ENCODE measurements at places on chromosomes 11 and 22.

DNA sequence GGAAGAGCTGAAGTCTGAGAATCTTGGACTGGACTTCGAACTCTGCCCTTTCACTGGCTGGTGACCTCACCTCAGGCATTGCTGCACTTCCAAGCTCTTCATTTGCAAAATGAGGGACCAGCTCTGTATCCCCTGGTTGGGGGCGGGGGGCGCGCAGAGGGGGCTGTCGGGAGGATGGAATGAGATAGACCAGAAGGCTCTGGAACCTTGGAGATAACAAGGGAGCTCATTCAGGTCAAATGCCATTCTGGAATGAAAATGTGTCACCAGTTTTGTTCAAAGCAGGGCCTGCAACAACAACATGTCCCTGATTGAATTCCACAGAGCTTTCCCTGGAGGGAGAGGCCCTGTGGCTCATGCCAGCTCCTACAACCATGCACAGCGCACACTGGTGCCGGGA is 370.5 kb downstream of the MN1 start:
- no peak for DNase-seq

DNA sequence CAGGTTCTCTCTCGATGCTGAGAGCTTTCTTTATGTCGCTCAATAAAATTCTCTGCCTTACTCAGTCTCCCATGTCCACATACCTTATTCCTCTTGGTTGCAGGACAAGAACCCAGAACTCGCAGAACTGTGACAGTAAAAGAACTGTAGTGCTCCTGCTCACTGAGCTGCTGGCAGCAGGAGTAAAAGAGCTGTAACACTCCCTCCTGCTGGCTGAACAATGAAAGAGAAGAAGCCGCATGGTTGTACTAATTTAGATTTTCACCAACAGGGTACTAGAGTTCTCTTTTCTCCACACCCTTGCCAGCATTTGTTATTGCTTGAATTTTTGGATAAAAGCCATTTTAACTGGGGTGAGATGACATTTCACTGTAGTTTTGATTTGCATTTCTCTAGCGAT is 433.2 kb downstream of the GUCY1A2 start:
- no peak for DNase-seq

GRCh38 chr22:40028098-40028425 is 33.3 kb downstream of the FAM83F start:
- DNase-seq: no peak

- DNase-seq: no peak
These were observed 9.9 kb downstream of the HPS5 start for GRCh38 chr11:18312012-18312411.

- no peak for DNase-seq
These were observed 28.4 kb downstream of the PRDM10 start for GRCh38 chr11:129974237-129974636.

DNA sequence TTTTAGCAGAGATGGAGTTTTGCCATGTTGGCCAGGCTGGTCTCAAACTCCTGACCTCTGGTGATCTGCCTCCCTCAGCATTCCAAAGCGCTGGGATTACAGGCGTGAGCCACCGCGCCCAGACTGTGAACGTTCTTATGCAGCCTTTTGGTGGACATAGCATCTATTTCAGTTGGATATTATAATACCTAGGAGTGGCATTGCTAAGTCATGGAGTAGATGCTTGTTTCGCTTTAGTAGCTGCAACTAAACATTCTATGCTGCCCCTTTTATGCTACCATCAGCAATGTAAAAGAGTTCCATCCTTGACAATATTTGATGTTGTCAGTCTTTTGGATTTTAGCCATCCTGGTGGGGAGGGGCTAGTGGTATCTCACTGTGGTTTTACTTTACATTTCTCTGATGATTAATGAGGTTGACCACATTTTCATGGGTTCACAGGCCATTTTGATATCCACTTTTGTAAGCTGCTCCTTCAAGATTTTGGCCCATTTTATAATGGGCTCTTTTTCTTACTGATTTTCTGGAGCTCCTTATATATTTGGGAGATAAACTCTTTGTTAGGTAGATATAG is 16.5 kb upstream of the APOBEC3A start:
- no peak for DNase-seq

- no peak for DNase-seq
These were observed 296.3 kb downstream of the CADM1 start for GRCh38 chr11:115207916-115208315.

DNA sequence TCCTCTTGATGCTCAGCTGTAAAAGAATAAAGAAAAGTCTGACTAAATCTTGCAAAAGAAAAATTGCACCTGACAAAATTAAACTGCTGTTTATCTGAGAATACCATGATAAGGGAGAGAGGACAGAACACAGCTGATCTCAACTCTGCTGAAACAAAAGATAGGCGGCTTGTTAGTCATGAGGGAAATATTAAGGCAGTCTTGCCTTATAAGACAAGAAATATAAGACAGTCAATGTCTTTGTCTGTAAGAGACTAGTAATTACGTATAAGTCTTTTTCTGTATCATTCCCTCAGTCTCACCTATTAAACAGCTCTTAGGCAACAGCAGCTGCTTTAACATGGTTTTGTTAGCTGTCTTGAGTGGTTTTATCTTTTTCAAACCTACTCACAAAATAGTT is 296.6 kb downstream of the LUZP2 start:
- no peak for DNase-seq

- DNase-seq: no peak
These were observed 77.8 kb downstream of the BBOX1 start for GRCh38 chr11:27118371-27118770.

- DNase-seq: no peak
These were observed 35.7 kb upstream of the PTPRJ start for GRCh38 chr11:47944632-47945031.

DNA sequence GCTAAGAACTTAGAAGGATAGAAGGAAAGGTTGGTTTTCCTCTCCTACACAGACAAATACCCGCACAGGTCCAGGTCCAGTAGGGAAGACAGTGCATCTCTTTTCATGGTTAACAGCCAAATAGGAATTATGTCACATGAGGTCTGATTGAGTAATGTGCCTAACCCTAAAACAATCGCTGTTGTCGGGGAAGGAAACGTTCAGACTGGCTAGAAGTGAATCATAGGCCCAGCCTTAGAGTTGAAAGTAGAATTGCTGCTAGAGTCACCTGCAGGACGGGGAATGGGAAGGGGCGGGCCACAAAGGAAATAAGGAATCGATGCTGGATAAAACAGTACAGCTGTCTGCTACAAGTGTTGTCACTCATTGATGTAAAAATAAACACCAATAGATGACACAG is 12.4 kb upstream of the HTATIP2 start:
- no peak for DNase-seq

GRCh38 chr22:34096770-34097169 is 176.5 kb upstream of the LARGE1 start:
- no peak for DNase-seq

DNA sequence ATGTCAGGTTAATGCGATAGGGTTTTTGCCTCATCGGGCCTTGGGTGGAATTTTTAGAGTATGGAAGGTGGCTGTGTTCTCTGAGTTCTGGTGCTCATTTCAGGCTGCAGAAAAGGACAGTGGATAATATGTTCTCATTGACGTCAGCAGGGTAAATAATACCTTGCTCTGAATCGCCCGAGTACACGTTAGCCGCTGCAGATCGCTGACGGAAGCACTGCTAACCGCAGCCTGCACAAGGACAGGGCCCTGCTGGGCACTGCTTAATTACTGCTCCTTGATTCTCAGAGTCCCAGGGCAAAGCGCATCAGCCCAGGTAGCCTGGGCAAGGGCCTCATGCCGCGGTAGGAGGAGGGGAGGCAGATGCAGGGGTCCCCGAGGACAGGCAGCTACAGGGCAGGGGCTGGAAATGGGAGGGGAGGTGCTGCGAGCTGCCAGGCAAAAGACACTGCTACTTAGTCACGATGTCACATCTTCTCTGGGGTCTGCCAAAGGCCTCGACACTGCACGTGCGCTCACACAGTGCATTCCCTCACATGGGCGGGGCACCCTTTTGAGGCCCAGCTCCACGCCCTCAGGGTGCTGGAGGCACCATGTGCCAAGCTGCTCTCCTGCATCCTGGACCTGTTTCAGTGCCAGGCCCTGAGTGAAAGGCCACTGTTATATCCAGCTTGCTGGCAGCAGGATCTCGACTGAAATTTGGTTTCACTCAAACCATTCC is 35.2 kb downstream of the PPP2R1B start:
- DNase-seq: no peak

DNA sequence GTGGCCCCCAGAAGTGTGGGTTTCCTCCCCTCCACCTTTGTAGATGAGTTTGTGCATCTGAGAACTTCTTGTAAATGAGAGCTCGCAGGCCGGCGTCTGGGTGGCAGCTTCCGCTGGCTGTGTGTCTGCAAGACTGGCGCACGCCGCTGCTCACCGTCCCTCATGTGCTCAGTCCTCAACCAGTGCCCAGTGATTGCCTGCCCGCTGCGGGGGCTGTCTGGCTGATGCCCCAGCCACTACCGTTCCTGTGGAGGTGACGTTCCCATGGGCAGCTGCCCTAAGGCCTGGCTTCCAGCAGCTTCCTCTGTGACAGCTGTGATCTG is 8.8 kb downstream of the TBX1 start:
- no peak for DNase-seq

DNA sequence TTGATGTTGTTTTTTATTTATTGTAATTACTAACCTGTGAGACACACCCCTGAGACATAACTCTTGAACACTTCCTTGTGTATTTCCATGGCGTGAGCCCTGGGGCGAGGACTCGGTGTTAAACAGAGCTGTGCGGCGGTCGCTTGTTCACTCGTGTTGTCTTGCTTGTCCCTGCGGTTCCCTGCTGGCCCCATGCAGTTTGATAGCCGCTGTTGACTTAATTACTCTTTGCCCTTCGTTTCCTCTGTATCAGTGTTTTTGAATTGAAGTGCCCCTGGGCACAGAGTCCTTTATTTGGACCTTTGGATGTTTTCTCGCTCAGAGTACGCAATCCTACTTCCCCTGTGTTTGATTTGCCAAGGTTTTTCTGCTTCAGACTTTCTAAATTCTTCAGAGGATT is 52.7 kb downstream of the TBC1D22A start:
- no peak for DNase-seq

DNA sequence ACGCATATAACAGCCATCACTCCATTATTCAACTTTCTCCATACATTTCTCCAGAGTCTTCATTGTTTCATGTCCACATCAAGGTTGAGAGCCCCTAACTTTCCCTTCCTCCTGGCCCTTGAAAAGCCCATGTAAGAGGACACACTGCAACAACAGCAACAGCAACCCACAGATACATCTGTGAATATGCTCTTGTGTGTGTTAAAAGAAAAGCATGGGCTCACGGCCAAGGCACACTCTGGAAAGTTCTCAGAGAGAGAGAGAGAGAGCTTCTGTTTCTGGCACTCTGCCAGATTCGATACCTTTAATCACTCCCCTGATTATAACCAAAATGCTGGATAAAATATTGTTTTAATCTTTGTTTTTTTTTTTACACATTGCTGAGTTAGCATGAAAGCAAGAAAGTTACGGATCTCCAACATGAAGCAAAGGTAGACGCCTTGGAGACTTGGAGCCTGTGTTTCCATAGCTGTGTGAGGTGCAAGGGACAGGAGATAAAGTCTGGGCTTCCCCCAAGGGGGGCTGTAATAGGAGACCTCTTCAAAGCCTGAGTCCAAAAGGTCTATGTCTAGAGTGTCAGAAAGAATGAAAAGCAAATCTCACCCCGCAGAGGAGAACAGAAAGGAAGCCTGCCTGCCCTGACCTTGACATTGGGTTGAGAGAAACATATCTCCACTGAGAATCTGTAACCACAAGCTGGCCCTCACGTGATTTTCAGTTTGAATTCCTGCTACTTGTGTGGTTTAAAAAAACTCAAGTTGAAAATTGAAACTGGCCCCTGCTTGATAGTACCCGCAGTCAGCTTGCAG is 33.7 kb upstream of the MPPED1 start:
- DNase-seq: no peak

DNA sequence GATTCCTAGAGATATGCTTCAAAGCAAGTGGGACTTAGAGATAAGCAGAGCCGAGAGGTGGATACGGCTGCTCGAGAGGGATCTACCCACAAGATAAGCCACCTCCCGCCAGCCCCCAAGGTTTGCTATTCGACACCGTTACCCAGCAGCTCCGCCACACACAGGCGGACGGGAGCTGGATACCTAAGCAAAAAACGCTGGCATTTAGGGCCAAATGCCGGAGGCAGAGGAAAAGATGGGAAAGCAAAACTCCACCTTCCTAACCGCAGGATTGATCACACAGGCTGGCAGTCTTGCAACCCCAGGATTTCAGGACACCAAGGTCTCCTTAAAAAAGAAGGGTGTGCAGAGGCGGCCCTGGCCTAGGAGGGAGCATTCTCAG is 709 bp downstream of the FTH1 start:
- no peak for DNase-seq

GRCh38 chr11:106495046-106495445 is 417.6 kb downstream of the AASDHPPT start:
- no peak for DNase-seq

DNA sequence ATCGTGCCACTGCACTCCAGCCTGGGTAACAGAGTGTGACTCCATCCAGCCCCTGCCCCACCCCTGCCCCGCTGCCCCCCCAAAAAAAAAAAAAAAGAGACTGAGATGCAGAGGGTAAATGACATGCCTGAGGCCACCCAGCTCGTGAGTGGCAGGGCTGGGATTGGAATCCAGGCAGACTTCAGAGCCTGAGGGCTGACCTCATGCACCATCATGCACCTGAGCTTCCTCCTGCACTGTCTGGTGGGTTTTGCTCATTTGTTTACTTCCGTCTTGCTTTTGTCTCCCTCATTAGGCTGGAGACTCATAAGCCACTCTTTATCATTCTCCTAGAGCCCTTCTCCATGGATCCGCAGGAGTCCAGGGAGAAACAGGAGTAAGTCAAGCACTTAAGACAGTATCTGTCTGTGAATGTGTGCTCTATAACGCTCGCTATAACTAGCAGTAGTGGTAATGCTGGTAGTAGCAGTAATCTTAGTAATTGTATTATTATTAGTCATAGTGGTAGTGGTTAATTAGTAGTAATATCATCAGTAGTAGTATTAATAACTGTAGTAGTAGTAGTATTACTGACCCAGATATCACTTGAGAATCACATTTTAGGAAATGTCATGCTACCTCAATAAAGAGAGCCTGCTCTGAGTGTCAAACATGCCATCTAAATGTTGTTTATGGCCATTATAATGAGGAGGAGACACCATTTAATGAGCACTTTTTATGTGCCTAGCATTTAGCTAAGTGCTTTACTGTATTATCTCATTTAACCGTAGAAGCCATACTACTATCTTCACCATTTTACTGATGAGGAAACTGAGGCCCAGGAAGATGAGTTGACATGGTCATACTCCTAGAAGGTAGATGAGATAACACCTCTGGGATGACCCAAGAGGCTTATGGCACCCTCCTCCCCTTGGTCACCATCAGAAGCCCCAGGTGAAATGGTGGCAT is 85.0 kb downstream of the NAT10 start:
- DNase-seq: no peak

Measured in SK-N-MC (cell line).